ELF-1 (cell line): ENCODE measurements at places on chromosomes 13 and 19.

GRCh38 chr13:24663089-24663395 is 17.2 kb upstream of the ATP12A start:
- no peak for DNase-seq

DNA sequence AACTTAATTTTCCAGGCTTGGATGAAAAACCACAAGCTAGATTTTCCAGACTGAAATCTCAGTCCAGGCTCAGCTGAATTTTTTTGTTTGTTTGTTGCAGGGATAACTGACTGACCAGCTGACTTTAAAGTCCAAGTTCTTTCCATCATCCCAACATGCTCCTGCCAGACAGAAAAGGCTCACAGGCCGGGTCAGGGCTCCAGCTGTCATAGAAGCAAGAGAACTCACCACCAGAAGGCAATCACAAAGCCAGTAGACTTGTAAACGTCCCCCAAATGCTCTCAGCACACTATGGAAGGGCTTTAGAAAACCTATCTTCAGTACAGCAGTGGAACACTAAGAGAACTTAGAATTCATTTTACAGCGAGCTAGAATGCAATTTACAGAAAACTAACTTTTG is 25.5 kb downstream of the DCLK1 start:
- DNase-seq, result no peak

DNA sequence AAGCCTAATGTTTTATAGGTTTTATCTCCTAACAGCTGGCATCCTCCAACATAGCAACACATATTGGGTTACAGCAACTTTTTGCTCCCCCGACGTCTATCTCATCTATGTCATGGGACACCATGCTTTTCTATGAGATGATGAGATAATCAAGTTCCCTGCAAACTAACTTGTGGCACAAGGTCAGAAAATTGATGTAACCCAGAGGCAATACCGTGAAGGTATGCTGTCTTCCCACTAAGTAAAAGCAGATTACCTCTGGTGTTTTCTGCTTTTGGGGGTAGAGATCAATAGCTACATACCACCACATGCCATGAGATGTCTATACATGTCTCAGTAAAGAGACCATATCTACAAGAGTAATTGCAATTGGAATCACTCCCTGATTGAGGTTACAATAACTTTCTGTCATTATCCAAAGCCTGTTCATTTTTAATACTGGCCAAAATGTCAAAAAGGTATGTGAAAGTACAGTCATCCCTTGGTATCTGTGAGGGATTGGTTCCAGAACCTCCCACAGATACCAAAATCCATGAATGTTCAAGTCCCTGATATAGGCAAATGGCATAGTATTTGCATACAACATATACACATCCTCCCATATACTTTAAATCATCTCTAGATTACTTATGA is 131.3 kb downstream of the CYSLTR2 start:
- DNase-seq, result no peak

DNA sequence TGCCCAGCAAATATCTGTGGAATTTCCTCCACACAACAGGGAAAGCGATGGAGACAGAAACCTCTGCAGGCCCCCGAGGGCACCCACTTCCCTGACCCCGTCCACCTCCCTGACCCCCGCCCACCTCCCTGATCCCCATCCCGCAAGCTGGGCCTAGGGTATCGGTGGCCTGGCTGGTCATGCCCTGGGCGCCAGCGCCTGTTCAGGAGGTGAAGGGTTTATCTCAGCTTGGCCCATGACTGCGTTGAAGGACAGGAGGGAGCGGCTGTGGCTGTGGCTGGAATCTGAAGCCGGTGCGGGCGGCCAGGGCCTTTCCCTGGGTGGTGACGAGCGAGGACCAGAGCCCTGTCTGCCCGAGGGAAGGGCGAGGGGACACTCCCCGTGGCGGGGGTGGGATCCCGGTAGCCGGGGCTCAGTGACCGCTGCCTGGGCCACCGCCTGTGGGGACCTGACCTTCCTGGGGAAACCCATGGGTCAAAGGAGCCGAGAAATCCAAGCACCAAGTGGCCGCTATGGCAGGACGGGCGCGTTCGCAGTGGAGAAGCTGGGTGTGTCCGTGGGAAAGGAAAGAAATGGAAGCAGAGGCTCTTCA is 20.7 kb downstream of the GAS6 start:
- DNase-seq, result no peak

DNA sequence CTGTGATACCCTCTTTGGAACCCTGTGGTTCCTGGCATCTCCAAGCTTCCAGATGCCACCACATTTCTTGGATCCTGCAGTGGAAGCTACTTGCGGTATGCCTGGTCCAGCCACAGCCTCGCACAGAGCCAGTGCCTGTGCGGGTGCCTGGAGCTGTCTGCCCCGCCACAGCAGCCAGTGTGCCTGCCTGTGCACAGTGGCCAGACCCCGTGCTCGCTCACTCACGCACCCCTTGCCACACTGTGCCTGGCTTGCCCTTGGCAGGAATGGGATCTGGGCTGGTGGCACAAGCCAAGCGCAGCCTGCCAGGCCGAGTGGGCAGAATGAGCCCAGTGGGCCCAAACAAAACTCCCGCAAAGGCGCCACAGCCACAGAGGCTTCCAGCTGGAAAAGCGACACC is 26.2 kb downstream of the POMP start:
- DNase-seq, result no peak

- DNase-seq, result peak; percentile 96
Measured at GRCh38 chr19:47813304-47813994, 8.3 kb upstream of the CRX start.

GRCh38 chr19:56839652-56840450 is 675 bp downstream of the PEG3 start:
- no peak for DNase-seq

DNA sequence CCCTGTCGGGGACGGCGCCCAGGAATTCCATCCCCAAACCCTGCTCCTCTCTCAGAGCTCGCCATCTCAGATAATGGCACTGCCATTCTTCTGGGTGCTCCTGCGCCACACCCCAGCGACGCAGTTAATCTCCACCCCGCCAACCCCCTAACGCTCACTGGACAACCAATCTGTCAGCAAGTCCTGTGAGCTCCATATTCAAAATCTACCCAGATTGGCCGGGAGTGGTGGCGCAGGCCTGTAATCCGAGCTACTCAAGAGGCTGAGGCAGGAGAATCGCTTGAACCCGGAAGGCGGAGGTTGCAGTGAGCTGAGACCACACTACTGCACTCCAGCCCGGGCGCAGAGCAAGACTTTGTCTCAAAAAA is 18.6 kb downstream of the FCGBP start:
- no peak for DNase-seq

DNA sequence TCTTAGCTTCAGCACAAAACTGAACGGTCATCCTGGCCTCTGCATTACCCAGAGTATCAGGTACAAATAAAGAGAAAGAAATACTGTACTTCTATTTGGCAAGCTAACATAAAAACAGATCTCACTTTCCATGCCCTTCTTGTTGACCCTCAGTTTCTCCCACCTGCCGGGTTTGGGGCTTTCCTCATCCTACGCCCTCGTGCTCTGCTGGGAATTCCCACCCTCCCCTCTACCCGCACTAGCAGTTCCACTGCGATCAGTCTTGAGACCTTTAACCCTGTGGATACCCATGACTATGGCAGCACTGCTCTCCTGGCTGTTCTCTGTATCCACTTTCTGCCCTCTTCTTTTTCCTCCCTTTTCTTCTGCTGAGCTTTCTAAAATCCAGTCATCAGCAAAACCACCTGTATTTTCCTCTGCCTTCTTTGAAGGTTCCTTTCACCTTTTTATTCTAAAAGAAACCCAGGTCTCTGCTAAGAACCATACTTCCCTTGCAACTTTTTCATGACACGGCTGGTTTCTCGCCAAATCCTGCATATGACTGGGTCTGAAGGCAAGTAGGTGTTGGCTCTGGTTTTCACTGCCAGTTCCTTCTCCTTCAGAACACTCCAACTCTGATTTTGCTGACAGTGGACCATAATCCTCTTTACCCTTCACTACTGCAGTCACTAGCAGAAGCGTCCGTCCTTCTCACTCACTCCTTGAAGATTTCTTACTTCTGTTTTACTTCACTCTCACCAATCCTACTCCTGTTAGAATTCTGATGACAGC is 99.4 kb downstream of the MIPEP start:
- DNase-seq, result no peak

GRCh38 chr19:48606463-48607358 is at the start of gene SPACA4:
SPACA4 (plus strand) TSS chr19:48606742; CDS start chr19:48606979, 237 bp downstream.
- no peak for DNase-seq

- no peak for DNase-seq
Measured at GRCh38 chr13:27166313-27166712, 5.3 kb downstream of the USP12 start.

DNA sequence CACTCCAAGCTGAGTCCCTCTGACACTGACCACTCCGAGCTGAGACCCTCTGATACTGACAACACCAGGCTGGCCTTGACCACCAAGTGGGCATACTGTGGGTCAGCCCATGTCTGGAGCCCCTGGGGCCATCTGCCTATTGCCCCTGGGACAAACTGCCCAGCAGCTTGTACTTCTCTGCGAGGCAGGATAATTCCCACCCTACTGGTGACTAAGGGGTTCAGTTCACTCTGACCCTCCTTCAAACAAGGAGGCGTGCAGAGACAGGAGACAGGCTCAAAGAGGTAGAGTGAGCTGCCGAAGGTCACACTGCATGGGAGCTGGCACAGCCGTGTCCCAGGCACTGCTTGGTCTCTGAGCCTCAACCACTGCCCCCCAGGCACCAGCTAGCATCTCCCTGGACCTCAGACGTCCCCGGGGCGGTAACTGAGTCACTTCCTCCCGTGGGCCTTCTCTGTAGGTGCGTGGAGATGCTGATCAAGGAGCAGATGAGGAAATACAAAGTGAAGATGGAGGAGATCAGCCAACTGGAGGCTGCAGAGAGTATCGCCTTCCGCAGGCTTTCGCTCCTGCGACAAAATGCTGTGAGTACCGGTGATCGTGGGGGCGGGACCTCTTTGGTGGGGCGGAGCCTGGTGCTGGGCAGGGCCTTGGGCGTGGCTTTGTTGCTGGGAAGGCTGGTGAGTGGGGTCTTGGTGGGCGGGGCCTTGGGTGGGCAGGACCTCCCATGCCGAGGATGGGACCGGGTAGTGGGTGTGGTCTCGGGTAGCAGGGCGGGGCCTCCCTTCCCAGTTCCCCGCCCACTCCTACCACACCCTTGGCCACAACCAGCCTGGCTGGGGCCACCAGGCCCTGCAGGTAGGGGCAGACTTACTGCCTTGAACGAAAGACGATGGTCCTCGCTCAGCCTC is 5.8 kb upstream of the USE1 start:
- DNase-seq, result peak; percentile 99

DNA sequence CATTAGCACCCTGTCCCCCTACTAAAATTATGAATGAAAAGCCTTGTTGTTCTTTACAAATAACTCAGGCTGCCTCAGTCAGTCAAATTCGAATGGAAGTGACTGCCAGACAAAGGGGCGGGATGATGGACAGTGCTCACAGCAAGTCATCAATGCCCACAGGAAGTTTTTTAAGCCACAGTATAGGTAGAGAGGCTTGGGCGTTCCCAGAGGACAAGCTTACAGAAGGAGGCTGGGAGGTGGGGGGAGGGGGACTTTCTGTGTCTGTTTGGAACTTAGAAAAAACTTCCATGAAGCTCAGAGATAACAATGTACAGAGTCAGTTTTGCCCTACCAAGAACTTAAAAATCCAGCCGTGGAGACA is 18.5 kb upstream of the SPRY2 start:
- peak; percentile 89 for DNase-seq

- DNase-seq, result no peak
Measured at GRCh38 chr13:110845520-110845919, 69.3 kb downstream of the ANKRD10 start.

DNA sequence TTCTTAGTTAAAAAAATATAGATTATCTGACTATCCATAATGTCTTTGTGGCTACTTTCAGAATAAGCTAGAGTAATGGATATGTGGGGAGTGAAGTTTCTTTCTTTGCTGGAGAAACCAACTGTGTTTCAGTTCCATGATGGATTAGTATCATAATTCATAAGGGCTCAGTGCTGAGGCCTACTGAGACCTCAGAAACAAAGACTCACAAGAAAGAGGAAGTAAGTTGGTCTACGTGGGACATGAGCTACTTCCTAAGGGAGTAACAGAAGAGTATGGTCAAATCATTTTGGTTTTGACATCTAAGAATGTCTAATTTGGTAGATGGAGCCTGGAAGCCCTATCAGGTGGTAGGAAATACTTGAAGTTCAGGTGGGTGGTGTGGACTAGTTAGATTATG is 99.0 kb upstream of the HTR2A start:
- DNase-seq, result no peak

DNA sequence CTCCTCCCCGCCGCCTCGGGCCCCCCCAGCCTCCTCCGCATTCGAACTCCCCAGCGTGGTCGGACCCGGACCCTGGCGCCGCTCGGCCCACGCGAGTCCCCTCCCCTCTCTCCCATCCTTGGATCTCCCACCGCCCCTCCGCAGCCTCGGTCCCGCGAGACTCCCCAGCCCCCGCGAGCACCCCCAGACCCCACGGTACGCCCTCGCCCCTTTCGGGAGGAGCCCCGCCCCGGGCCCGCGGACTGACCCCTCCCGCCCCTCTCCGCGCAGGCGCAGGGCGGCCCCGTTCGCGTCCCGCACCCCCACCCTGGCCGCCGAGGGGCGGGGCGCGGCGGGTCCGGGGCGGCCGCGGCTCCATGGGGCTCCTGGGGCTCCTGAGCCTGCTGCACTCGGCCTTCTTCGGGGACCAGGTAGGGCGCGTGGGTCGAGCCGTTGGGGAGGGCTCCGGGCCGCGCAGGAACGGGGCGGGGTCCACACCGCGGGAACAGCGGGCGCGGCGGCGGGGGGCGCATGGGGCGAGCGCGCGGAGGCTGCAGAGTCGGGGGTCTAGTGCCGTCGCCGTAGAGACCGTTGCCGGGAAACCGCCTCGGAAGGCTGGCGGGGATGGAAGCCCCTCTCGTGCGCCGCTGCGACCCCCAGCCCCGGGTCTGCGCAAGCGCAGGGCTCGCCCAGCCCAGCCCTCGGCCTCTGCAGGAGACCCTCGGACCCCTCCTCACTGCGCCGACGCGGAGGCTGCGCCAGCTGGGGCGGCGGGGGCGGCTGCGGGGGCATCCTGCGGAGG is 3.8 kb upstream of the APC2 start:
- DNase-seq, result no peak

GRCh38 chr19:50632151-50632835 is 7.4 kb downstream of the SYT3 start:
- DNase-seq, result peak; percentile 14

DNA sequence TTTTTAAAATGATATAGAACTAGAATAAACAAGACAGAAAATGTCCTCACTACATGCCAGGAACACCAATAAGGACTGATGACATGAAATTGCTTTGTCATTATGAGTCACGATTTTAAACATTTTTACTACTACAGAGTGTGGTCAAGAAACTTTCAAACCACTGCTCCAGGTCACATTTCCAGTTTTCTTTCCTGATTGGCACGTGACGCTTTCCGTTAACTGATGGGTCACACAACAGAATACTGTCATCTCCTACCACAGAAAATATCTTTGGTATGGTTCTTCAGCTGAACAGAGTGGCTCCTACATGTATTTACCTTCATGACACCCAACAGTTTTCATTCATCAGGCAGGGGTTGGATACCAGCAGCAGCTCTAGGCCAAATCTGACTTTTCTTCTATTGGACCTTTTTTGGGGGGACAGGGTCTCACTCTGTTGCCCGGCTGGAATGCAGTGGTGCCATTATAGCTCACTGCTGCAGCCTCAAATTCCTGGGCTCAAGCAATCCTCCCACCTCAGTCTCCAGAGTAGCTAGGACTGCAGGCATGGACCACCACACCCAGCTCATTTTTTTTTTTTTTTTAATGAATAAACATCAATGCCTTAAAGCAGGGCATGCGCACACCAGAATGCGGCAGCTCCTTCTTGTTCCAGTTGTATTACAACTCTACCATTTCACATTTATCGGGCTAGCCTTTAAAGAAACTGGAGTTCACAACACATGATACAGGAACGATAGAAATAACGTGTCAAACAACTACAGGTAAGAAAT is 147.4 kb downstream of the RNF17 start:
- no peak for DNase-seq

- no peak for DNase-seq
Measured at GRCh38 chr13:81408647-81409046, 1067.7 kb upstream of the SPRY2 start.
